ENCODE measurements at places on chromosomes 2 and 18.

- no peak for DNase-seq
Observed at GRCh38 chr2:84077496-84077895, 381.6 kb downstream of the SUCLG1 start.

DNA sequence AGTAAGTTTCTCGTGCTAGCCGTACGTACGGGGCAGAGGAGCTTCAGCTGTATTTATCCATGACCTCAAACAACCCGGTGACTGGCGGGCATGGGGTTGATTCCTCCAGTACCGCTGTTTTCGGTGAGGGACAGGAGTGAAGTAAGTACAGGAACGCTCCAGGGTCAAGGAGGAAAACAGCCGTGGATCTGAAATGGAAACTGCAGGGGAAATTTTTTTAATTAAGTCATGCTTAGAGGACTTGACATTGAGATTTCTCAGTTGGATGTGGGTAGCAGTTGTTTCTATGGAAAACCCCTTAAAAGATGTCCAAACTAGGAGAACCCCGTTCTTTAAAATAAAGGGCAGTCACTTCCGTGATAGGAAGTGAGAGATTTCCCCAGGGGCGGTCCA is 1.2 kb downstream of the RAB12 start:
- DNase-seq = no peak

DNA sequence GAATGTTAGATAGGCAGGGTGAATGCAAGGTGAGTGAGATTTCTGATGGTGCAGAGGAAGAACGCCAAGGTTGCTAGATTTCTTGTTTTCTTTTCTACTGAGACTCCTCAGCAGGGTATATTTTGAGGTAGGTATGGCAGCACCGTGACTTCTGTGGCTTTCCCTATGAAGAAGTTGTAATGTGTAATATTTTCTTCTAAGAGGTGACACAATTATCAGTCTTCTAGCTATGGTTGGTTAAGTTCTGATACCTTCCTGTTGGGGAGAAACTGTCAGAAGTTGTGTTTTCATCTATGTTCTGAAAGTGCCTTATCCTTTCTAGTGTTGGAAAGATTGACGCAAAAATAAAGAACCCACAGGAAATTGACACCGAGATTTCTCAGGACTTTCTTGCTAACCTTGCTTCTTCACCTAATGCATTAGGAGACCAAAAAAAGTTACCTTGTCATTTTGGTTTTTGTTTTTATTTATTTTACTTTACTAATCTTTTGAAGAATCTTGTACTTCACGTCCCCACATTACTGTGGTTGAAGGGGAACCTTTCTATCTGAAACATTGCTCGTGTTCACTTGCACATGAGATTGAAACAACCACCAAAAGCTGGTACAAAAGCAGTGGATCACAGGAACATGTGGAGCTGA is 11.9 kb downstream of the IL18R1 start:
- no peak for DNase-seq

DNA sequence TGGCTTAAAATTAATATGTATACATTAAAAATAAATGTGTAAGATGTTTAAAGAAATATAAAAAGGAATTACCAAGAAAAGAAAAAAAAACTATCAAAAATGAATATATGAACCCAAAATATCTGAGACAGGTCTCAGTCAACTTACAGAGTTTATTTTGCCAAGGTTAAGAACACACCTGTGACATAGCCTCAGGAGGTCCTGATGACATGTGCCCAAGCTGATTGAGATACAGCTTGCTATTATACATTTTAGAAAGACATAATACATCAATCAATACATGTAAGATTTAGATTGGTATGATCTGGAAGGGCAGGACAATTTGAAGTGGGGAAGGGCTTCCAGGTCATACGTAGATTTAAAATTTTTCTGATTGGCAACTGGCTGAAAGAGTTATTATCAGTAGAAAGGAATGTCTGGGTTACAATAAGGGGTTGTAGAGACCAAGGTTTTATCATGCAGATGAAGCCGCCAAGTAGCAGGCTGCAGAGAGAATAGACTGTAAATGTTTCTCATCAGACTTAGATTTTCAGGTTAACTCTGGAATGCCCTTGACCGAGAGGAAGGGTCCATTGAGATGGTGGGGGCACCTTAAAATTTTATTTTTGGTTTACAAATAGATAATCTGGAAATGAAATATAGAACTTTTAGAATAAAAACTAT is 74.7 kb downstream of the EXOC6B start:
- DNase-seq = no peak

DNA sequence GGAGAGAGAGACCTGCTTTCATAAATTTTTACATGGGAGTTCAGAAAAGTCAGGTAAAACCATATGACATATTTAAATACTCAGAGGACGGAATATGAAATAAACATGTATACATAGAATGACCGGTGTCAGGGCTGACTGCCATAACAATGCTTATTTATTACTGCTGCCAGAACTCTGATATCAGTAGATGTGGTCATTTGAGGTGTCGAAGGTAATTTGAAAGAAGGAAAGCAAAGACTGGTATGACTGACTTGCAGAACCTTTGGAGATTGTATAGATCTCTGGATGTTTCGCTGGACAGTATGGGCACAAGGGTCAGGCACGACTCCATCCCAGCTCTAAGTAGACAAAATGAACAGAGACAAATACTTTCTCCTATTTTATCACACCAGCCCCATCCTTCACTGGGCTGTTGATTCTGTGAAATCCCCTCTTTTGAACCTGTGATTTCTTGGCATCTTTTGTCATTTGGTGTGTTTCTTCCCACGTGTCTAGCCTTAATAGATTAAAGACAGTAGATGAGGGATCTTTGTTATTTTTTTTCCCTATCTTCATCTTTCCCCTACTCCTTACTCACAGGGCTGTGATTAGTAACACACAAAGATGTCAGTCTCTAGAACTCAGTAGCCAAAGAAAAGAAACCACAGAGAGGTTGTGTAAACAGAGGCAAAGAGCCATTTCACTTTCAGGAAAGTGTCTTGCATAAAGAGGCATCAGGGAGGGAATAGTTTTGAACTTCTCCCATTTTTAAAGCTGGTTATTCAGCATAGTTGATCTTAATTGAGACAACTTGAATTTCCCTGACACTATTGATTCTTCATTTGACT is 61.6 kb downstream of the ICOS start:
- peak; percentile 84 for DNase-seq

DNA sequence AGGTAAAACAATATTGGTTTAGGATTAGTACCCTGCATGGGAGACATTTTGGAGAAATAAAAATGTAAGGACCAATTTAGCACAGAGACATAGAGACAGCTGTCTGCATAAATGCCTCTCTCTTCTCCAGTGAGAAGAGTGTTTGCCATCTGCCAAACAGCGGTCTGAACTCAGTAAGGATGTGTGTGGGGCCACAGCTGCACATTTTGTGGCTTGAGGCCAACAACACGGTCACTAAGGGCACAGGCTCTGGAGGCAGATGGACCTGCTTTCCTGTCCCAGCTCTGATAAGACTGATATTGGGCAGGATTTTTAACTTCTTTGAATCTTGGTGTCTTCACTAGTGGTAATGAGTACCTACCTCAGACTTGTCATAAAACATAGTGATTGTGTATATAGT is 10.2 kb downstream of the ZBTB14 start:
- no peak for DNase-seq

- no peak for DNase-seq
Observed at GRCh38 chr2:138550172-138550571, 48.6 kb downstream of the SPOPL start.

- DNase-seq = no peak
Observed at GRCh38 chr18:11398625-11399024, 210.8 kb upstream of the SLC35G4 start.

GRCh38 chr2:209772290-209772685 is 656 bp downstream of the UNC80 start:
- no peak for DNase-seq

DNA sequence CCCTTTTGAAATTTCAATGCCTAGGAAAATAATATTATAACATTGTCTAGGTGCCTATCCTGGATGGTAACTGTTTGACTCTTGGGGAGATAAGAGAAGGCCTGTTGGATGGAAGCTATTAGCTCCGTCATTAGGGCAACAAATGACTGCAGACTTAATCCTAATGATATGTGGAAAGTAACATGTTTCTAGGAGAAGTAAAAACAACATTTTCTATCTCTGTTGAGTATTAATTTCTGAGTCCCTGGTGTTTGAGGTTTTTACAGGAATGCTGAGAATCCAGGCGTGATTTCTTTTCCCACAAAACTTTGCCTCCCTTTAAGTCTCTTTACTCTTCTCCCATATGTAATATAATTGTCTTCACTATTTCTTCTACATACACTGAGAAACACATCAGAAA is 159.1 kb downstream of the GALNT1 start:
- DNase-seq = no peak

GRCh38 chr2:227163998-227164762 is at the start of the genes COL4A3 and COL4A4:
Gene COL4A3 (plus strand): TSS chr2:227164624. CDS start chr2:227164727, 103 bp downstream.
Gene COL4A4 (minus strand): TSS chr2:227164205. CDS start chr2:227147483, 16,722 bp downstream.
- no peak for DNase-seq

GRCh38 chr2:43848214-43848613 is 9.4 kb downstream of the ABCG8 start:
- DNase-seq = no peak

- no peak for DNase-seq
Observed at GRCh38 chr2:9707611-9708160, 76.9 kb upstream of the YWHAQ start.

GRCh38 chr2:46826569-46827245 is 88.9 kb downstream of the MCFD2 start:
- DNase-seq = no peak

DNA sequence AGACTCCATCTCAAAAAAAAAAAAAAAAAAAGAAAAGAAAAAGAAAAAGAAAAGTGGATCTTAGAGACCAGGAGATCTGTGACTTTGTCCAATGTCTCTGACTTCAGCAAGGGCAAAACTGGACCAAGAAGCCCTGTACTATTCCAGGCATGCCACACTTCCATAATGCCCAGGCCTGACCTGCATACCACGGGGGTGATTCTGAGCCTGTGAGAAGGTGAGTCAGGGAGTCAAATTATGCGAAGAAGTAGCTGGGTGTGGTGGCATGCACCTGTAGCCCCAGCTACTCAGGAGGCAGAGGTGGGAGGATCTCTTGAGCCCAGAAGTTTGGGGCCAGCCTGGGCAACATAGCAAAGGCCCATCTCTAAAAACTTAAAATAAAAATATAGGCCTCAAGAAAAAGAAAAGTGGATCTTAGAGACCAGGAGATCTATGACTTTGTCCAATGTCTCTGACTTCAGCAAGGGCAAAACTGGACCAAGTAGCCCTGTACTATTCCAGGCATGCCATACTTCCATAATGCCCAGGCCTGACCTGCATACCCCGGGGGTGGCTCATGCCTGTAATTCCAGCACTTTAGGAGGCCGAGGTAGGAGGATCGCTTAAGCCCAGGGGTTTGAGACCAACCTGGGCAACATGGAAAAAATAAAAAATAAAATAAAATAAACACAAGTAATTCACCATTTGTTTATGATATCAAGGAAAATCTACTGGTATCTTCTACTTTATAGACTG is 12.2 kb upstream of the PUM2 start:
- DNase-seq = no peak

DNA sequence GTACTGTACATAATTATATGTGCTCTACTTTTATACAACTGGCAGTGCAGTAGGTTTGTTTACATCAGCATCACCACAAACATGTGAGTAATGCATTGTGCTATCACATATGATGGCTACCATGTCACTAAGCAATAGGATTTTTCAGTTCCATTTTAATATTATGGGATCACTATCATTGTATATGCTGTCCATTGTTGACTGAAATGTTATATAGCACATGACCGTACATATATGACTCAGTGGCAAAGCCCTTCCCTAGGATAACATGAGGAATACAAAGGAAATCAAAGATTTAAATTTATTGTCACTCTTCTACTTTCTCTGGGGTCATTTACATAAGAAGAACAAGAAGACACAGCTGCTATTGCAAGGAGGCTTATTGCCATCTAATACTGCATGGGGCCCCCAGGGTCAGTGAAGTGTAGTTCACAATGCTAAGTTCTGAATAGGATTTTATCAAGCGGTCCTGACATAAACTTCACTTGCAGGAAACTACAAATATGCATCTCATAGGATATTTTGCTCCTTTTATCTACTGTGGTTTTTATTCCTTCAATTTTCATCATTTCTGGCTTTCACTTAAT is 21.8 kb downstream of the PDE1A start:
- no peak for DNase-seq

- no peak for DNase-seq
Observed at GRCh38 chr2:74779265-74779558, 54.7 kb upstream of the HK2 start.
